ENCODE measurements at places on chromosomes 3 and 15. TPM values are rescaled to one million over a fixed set of nuclear protein-coding genes. Genes with fewer than 3 reads are reported as not detected.

Gene VIPR1
- total RNA-seq: not detected

Gene UPK1B
- not detected for total RNA-seq

Gene CSPG4
- total RNA-seq: 63.0 TPM

Gene MUC20
- not detected for total RNA-seq

Gene GOLGA6L10
- total RNA-seq: 0.30 TPM

Gene KNG1
- total RNA-seq: not detected

Gene SLC38A3
- not detected for total RNA-seq

Gene IL17RB
- not detected for total RNA-seq

Gene P2RY13
- not detected for total RNA-seq

Gene SCAMP2
- 35.3 TPM for total RNA-seq

Gene CPNE9
- total RNA-seq: not detected

Gene BMF
- 0.14 TPM for total RNA-seq

Gene CLSTN2
- 5.9 TPM for total RNA-seq

Gene SEC62
- 66.2 TPM for total RNA-seq

Gene SPPL2A
- 62.1 TPM for total RNA-seq

Gene TRPC1
- total RNA-seq: 35.5 TPM

Gene PRR23E
- not detected for total RNA-seq

Gene RASA2
- 21.4 TPM for total RNA-seq

Gene SKOR1
- 0.09 TPM for total RNA-seq

Gene LSAMP
- 5.7 TPM for total RNA-seq

Gene HDAC11
- 13.1 TPM for total RNA-seq

Gene CSTA
- 0.59 TPM for total RNA-seq

Gene SH3GL3
- total RNA-seq: 2.1 TPM

Gene TMOD2
- 13.8 TPM for total RNA-seq

Gene SEMA3G
- total RNA-seq: 0.09 TPM

Gene PIK3CB
- 17.6 TPM for total RNA-seq

Gene CADPS
- 16.9 TPM for total RNA-seq

Gene HTD2
- 11.5 TPM for total RNA-seq

Gene EHHADH
- 2.4 TPM for total RNA-seq

Gene PGBD4
- 3.3 TPM for total RNA-seq

Gene CFAP20DC
- 2.7 TPM for total RNA-seq

Gene NOX5
- total RNA-seq: 0.30 TPM

Gene CPLX3
- total RNA-seq: not detected

Gene LRTM1
- not detected for total RNA-seq
